ENCODE measurements at places on chromosomes 2 and 18.

- DNase-seq: no peak
Measured at GRCh38 chr2:230170532-230170931, 49.3 kb downstream of the SP110 start.

DNA sequence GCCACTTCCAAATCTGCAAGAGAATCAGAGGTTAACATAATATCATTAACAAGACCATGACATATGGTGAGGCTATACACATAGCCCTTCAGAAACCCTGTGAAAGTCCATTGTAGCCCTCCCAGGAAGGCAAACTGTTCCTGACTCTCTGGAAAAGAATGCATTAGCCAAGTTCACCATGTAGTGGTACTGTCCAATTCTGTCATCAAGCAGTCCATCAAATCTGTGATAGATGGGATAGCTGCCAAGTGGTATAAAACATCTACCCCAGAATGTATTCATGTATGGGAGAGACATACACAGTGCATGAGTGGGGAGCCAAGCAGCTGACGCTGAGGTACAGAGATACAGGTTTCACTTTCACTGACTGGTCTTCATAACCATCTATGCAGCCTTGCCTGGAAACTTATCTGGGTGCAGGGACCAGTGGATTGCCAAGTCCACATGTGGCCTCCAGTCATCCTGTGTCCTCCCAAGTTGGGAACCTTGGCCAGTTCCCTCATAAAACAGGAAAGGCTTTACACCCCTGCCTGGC, 281.1 kb downstream of the MBD2 start:
- no peak for DNase-seq

DNA sequence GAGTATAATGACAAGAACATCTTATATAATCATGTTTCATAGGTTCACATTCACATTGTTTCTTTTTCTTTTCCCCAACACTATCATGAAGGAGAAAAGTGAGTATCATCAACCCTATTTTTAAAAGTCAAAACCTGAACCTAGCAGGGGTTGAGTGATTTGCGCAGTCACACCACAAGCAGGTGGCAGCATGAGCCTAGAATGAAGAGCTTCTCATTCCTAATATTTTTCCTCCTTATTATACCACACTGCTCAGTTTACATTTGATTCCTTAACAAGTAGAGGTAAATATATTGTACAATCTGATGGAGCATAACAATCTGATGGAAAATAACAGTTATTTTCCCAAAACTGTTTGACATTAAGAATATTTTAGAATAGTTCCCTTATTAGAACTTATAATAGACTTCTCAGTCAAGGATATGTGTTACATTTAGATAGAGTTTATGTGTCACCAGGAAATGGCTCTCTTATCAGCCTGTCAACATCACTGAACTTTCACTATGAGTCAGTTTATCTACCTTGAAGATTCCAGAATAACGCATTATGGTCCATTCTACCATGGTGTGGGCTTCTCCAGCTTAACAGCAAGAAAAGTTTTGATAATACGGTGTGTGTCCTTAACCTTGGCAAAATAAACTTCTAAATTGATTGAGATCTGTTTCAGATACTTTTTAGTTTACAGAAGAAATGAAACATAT, 119.5 kb downstream of the NEB start:
- DNase-seq: no peak

DNA sequence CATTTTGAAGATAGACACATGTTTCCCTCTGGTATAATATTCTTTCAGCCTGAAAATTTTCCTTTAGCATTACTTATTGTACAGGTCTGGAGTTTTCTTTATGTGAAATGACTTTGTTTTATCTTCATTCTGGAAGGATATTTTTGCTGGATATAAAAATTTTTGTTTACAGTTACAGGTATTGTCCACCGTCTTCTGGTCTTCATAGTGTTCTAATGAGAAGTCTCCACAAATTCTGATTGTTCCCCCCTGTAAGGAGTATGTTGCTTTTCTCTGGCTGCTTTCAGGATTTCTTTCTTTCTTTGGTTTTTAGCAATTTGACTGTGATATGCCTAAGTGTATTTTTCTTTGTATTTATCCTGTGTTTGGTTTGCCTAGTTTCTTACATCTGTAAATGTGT, 15.0 kb downstream of the UBXN4 start:
- DNase-seq: no peak

- no peak for DNase-seq
Measured at GRCh38 chr2:107323946-107324565, 438.1 kb upstream of the ST6GAL2 start.
